ENCODE measurements at places on chromosomes 13 and 19. TPM values are rescaled to one million over a fixed set of nuclear protein-coding genes. Genes with fewer than 3 reads are reported as not detected.

ZNF763 gene
- total RNA-seq, result 6.1 TPM

PEX11G gene
- 1.3 TPM for total RNA-seq

ZNF547 gene
- total RNA-seq, result 7.8 TPM

IZUMO2 gene
- not detected for total RNA-seq

PSPN gene
- 2.4 TPM for total RNA-seq

PRTN3 gene
- total RNA-seq, result not detected

ZNF610 gene
- total RNA-seq, result 3.3 TPM

MBD3L2 gene
- total RNA-seq, result not detected

KMT5C gene
- total RNA-seq, result 28.5 TPM

SHANK1 gene
- total RNA-seq, result not detected

FSD1 gene
- 20.8 TPM for total RNA-seq

MEIOSIN gene
- not detected for total RNA-seq

SHFL gene
- total RNA-seq, result 126 TPM

PSG3 gene
- total RNA-seq, result not detected

C1QTNF9 gene
- not detected for total RNA-seq

CD70 gene
- 6.9 TPM for total RNA-seq

EEF1AKMT1 gene
- total RNA-seq, result 9.0 TPM

ATP4A gene
- not detected for total RNA-seq

GZMM gene
- 81.5 TPM for total RNA-seq
